ENCODE measurements at places on chromosomes 3 and 15.

DNA sequence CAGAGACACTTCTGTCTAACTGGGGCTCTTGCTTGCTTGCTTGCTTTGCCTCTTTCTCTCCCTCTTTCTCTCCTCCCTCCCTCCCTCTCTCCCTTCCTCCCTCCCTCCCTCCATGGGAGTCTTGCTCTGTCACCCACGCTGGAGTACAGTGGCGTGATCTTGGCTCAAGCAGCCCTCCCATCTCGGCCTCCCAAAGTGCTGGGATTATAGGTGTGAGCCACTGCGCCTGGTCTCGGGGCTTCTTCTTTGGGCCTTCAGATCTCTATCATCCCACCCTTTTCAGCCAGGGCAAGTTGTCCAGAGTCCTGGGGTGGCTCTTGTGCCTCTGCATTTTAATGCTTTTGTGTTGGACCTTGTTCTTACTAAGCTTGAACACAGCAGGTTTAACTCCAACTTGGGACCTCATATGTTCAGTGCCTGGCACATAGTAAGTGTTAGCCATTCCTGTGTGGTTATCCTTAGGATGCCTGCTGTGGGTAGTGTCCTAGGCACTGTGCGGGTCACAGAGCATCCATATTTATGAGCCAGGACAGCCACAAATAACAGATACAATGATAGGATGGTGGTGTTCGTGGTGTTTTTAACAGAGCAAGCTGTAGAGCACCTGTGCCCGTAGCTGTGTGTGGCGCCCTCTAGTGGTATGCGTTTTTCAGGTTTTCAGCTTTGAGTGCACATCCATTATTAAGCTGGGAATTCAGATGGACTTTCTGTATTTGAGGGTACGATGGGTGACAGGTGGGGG lies 75.1 kb downstream of the CCK start:
- DNase-seq = peak; percentile 58

DNA sequence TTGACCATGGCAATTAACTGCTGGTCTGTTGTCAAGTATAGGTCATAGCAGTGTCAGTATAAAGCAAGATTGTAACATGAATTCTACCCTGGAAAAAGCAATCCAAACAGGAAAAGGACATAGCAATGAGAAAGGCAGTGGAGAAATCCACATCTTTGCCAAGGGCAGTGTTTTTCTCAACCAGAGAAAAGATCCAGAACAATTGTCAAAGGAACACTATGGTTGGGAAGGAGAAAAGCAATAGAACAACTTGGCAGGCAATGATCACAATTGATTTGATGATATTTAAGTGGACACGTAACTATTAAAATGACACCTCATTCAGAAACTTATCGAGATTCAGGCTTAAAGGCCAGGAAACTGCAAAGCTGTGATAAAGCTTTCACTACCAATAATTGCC lies 271.1 kb downstream of the DIPK2A start:
- DNase-seq = no peak

- peak; percentile 11 for DNase-seq
Measured at GRCh38 chr3:183653209-183654064, 18.0 kb downstream of the KLHL24 start.

DNA sequence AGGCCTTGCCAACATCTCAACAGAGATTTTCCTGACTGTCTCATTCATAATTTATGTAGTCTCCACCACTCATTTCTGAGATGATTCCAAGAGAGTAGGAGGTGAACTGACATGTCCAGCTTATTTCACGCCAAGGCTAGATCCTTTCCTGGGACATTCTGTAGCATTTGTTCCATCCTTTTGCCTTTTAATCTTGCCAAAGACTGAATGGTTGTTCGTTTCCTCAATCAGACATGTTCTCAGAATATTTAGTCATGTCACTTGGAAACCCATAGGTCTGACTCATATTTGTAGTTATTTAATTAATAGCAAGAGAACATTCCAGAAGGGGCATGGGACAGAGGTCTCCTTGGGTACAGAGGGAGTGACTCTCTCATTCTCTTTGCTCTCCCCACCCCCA lies 80.9 kb downstream of the DHX36 start:
- peak; percentile 30 for DNase-seq

All from fibroblast of skin of scalp (primary cell).